ENCODE measurements at places on chromosomes 12 and 14. TPM values are rescaled to one million over a fixed set of nuclear protein-coding genes. Genes with fewer than 3 reads are reported as not detected.

DNA sequence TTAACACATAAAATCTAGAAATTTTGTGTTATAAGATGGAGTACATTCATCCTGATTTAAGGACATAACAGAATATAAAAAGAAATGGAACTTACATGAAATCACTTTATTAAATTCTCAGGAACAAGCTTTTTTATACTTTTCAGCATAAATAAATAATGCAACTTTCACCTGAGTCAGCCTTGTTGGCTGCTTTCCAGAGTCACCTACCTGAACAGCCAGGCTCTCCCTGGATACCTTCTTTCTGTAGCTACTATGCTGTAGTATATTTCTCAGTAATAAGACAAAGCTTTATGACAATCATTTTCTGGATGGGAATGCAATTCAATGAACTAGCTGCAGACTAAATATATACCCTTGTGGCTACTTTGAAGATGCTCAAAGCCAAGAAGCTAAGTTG, 111.9 kb downstream of the NTS start:
- no peak for DNase-seq

DNA sequence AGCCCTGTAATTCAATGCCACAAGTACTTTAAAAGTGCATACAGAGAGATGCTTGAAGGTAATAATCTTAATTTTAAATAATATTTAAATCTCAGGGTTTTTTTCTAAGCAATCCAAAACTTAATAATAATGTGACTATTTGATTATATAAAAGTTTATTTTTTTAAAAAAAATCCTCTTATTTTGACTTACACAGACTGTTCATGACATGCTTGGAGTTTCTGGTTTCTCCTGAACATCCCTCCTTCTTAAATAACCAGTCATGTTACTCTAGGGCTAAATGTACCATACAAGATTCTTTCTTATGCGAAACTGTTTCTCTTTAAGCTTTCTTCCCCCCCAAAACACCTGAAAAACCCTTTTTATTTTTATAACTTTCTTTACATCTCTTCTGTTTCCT, 58.2 kb upstream of the SLC2A13 start:
- DNase-seq = no peak

DNA sequence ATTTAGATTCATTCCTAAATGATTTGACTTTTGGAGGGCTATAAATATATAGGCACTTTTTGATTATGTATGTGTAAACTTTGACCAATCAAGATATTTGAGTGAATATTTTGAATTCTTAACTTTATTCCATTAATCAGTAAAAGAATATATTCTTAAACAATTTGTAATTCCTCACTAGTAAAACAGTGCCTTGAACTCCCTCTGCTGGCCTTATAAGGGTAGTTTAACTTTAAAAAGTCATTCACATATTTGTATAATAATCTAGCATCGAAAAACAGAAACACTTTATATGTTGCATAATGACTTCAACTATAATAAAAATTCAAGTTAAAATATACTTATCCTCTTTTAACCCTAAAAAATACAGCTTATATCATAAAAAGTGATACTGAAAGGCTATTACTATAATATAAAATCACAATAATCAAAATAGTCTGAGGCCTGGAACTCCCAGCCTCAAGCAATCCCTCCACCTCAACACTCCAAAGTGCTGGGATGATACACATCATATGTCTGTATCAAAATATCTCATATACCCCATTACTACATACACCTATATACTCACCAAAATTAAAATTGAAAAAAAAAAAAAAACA, 31.2 kb downstream of the CCDC59 start:
- DNase-seq = peak; percentile 5

GRCh38 chr12:7868391-7868790, 4.3 kb downstream of the SLC2A14 start:
- DNase-seq = no peak

DNA sequence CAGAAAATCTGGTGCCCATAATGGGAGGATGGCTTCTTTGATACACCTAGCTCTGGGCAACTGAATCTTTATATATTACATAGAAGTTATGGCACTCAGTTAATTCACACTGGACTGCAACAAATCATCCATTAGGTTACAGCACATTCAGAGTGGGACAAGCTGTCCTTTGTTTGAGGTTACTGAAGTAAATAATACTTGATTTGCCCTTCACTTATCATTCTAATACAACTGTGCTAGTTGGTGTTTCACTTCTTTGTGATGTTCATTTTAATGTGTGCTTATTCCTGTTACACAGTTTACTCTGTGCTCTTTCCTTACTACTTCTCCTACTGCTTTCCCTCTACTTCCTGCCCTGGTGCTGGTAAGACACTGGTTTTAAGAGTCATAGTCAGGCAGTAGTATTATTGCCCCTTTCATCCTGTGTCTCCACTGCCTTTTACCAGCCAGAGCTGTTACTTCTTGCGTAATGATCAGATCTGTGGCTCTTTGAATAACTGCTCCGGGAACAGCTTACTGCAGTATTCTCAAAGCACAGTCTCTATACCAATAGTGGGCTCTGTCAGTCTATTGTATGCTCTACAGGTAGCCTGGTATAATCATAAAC, 36.4 kb upstream of the GXYLT1 start:
- no peak for DNase-seq

The KRT75 gene
- polyA plus RNA-seq = not detected

DNA sequence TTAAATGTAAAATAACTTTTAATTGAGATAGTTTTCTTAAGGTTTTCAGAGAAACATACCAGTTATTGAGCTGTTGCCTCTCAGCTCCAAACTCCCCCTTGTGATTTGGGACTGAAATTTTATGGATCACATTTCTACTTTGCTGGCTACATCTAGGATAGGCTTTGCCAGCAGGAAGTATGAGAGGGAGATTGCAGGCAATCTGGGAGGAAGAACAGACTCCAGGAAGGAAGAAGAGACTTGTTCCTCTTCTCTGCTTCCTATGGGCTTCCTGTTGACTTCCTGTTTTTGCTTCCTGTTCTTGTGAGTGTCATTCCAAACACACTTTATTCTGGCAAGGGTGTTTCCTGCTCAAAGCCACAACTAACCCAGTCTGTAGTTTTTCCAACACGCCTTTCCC, 312.9 kb downstream of the ITPR2 start:
- DNase-seq = no peak

The L3HYPDH gene
- polyA plus RNA-seq = 22.4 TPM

DNA sequence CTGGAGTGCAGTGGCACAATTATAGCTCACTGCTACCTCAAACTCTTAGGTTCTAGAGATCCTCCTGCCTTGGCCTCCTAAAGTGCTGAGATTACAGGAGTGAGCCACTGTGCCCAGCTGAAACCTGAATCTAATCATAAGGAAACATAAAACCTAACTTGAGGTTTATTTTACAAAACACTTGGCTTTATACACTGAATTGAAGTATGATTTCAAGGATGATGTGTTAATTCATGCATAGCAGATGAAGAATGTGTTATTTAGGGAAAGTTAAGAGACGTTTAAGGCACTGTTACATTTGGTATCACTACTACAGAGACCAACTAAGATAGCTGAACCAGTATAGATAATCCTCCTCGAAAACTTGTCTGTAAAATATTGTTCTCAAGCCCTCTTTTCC, 6.4 kb downstream of the DICER1 start:
- DNase-seq = no peak

GRCh38 chr12:31118347-31119191, 44.9 kb downstream of the DDX11 start:
- DNase-seq = peak; percentile 19

The GLIPR1L1 gene
- 0.31 TPM for polyA plus RNA-seq

The HSPB8 gene
- polyA plus RNA-seq = 168 TPM

DNA sequence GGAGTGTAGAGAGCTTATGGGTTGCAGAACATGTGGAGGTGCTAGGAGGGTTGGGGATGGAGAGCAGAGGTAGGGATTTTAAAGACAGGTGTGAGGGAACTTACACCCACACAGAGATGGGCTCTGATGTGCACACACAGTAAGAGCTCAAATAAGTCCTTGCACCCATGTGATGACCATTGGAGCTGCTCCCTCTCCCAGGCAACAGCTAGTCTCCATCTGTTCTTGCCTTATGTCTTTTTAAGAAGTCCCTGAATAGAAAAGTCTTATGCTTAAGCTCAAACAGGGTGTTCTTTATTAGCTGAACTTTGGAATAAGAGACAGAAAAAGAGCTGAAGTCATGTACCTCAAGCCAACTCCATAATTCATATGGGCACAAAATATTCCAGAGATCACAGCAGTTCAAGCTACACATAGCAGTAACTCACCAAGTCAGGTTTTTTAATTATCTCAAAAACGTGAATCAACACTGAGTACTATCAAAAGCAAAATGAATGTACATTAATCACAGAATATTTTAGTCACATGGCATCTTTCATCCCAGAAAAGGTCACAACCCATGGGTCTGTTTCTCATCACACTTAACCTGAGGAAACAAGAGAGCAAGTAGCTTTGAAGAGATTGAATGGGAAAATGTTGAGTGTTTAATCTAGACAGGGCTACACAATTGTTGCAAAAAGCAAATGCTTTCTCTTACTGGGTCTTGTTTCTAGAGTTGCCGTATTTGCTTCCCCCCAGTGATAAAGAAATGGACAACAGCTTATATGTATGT, 1513.6 kb upstream of the SEL1L start:
- no peak for DNase-seq

DNA sequence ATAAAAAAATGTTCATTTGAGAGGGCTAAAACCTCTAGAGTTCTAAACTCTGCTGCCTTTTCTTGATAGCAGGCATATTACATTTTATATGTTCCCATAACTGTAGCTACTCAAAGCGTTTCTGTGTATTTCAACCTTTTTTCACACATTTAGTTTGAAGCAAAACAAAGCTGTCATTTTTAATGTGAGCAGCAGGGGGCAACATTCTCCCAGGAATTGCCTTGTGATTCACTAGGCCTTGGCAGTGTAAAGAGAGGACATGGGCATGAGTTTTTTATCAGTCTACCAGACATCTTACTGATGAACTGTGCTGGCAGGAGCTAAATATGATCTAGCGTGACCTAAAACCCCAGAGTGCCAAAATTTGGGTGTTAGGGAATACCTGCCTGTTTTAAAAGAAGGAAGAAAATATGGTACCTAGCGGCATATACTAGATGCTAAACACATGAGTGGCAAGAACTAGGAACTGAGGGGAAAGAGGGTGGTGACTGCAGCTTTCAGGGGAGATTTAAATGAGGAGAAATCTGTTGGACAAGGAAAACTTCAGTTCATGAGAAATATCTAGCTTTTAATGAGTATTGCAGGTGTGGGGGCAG, 65.3 kb downstream of the IFT43 start:
- peak; percentile 56 for DNase-seq

The USP30 gene
- 10.4 TPM for polyA plus RNA-seq

- DNase-seq = no peak
Observed at GRCh38 chr12:74440469-74440868, 97.2 kb upstream of the ATXN7L3B start.

DNA sequence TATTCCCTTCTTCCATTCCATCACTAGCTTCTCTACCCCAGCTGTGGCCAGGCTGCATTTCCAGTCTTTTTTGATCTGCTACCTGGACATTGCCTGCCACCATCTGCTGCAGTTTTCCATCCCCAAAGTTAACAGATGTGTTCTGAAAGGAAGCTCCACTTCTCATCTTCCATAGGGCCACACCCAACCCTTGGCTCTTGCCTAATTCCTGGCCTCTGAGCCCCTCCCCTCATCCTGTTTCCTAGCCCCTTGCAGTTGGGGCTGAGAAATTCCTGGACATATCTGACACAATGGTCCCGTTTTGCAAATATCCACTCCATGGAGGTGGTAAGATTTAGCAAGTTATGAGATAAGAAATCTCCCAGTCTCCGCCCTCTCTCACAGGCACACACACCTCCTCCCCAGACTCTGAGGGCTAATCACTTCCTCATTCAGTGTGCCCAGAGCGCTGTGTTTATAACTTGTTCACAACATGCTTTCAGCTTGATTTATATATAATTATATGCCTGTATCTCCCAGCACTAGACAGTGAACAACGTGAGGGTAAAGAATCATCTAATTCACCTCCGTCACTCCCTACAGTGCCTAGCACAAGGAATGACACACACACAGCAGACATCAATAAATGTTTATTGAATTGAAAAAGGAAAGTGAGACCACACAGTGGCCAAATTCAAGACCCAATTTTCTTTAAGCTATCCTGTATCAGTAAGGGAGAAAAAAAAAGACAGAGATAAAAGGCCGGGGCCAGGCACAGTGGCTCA, 13.4 kb downstream of the SMUG1 start:
- DNase-seq = no peak

DNA sequence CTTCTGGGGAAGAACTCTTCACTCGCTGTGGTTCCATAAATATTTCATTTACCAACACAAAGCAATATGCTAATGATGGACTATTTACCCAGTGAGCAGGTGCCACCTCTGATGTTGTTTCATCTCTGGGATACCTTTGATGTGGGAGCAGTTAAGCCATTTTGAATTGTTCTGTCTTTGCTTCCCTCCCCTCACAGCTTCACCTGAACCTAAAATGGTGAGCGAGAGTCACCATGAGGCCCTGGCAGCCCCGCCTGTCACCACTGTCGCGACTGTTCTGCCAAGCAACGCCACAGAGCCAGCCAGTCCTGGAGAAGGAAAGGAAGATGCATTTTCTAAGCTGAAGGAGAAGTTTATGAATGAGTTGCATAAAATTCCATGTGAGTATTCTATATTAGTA, 352.7 kb downstream of the SYT1 start:
- no peak for DNase-seq

The KLHL33 gene
- polyA plus RNA-seq = 0.41 TPM

The FSCB gene
- not detected for polyA plus RNA-seq

DNA sequence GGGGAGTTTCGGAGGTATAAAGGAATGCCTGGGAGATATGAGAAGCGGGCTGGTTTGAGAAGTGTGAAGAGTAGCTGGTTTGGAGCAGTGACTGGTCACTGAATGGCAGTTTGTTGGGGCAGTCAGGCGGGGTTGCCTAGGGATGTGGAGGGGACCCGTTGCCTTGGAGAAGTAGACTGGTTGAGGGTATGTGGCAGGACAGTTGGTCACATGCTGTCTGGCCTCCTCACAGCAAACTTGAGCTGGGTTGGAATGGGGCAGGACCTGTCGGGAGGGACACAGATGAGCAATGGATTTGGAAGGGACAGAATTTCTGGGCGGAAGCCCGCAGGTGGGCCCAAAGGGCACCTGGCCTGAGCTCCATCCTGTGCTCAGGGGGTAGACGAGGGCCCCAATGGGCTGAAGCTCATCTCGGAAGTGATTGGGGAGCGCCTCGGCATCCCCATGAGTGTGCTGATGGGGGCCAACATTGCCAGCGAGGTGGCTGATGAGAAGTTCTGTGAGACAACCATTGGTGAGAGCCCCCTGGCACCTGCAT, 2.2 kb downstream of the GPD1 start:
- DNase-seq = no peak

DNA sequence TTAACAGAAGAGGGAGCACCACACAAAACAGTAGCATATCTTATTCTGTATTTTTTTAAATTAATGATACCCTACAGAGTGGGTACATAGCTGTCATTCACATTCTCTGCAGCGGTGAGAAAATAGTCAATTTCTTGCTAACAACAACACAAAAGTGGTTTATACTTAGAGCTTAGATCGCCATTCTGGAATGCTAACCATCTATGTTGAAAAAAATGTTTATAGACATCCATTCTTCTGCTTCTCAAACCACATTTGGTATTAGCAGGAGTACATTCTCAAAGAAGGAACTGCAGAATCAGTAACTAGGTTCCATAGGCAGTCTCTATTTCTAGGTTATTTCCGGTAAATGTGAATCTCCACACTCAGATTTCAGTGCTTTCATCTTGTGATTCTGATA, 185.9 kb downstream of the PPFIA2 start:
- no peak for DNase-seq
